ENCODE measurements at places on chromosomes 2 and 18.
A peak's percentile ranks its signal among the peaks of the same experiment; 100 is the strongest.

- DNase-seq, result peak; percentile 18
Measured at GRCh38 chr2:197707316-197708213, 2.4 kb downstream of the MARS2 start.

- no peak for DNase-seq
Measured at GRCh38 chr18:47284721-47285395, 33.4 kb upstream of the SKOR2 start.

DNA sequence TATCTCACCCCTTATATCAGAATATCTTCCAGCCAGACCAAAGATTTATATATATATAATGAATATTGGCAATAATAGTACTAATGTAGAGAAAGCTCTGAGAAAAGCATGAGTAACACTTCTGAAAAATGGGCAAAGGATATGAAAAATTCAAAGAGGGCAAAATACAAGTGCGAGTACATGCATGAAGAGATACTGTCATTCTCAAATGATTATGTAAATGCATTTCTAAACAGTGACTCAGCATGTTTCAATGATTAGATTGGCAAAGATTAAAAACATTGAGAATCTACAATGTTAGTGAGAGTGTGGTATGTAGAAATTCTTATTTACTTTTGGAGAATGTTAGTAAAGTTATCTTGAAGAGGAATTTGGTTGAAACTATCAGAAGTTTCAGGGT is 118.3 kb upstream of the NEDD4L start:
- DNase-seq, result no peak

DNA sequence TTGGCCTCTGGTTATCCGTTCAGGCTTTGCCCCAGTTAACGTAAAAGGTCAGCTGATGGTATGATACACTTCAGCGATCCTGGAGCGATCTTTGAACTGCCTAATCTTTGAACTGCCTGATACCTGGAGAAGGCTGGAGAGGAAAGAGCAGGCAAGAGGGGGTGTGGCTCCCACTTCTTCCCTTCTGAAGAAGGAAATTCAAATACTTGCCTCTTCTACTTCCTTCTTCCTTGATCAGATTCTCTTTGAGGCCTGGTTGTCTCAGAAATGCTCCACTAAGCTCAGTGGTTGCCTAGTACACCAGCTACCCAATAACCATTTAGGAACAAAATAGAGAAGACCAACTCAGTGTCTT is 619 bp downstream of the GALM start:
- DNase-seq, result no peak

- no peak for DNase-seq
Measured at GRCh38 chr2:150127346-150127990, 360.0 kb downstream of the RND3 start.

- no peak for DNase-seq
Measured at GRCh38 chr2:230668184-230668938, 44.3 kb upstream of the CAB39 start.

- DNase-seq, result no peak
Measured at GRCh38 chr2:46696966-46697829, 217.8 kb downstream of the TMEM247 start.

DNA sequence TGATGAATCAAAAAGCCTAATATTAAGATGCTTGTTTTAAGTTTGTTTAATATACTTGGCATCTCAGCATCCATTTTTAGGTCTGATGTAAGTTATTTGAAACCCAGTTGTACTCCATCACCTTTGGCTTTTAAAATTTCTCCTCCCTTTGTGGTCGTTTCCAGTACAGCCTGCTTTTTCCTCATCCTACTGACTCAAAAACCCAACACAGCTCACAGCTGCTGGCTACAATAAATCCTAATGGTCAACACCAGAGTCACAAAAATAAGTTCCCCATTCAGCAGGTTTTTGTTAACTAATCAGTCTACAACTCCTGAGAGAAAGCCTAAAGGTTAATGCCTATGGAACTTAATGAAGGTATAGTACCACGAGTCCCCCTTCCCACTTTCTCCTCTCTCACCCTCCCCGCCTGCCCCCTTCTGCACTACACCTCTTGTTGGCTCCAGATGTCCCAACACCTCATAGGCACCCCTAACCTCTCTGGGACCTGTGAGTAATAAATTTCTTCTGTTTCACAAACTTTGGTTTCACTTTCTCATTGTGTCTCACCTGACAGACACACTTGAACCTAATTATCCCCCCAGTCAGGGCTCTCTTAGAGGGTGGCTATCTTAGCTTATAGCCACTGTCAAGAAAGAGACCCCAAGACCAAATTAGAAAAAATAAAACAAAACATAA is 148.6 kb downstream of the GALNT1 start:
- DNase-seq, result no peak

DNA sequence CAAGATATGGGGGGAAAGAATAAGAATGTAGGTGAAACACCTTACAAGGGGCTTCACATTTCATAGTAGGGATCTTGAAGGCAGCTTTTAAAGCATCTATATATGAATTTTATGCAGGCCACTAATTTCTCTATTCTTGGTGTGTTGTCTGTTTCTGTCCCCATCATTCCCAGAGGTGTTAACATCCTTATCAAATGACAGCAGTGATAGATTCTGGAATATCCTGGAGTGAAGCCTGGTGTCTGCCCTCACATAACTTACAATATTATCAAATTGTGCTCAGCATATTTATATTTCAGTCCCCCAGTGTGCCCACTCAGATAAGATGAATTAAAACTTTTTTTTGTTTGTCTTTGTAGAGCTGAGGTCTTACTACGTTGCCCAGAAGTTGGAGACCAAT is 486.2 kb downstream of the EPHA4 start:
- DNase-seq, result no peak

DNA sequence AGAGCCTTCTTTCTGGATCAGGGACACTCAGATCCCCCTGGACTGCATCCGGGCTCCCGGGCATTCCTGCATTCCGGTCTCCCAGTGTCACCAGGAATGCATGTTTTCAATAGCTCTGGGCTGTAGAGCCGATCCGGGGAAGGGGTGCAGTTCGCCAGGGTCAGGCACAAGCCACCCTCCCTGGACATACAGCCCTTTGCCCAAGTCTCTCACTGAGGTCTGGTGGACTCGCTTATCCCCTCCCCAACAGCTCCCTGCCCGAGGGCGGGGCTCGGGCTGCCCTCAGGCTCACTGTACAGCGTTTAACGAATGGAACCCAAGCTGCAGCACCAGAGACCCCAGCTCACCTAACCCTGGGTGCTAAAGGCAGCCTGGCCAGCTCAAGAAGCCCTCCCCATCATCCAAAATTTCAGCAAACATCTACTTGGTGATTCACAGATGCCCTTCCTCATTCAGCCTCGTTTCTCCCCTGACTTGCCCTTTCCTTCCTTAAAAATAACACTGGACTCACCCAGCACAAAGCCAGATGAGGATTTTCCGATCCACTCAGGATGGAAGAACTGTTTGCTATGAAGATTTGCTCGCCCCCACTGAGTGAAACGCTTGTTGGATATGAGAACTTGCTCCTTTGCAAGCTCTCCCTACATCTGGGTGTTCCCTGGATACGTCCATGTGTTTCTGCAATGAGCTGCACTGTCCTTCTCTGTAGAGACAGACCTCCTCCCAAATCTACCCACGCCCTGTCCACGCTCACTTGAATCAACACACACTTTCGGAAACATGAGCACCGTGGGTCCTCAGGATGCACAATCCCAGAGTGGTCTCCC is 58.1 kb downstream of the PXDN start:
- peak; percentile 66 for DNase-seq

DNA sequence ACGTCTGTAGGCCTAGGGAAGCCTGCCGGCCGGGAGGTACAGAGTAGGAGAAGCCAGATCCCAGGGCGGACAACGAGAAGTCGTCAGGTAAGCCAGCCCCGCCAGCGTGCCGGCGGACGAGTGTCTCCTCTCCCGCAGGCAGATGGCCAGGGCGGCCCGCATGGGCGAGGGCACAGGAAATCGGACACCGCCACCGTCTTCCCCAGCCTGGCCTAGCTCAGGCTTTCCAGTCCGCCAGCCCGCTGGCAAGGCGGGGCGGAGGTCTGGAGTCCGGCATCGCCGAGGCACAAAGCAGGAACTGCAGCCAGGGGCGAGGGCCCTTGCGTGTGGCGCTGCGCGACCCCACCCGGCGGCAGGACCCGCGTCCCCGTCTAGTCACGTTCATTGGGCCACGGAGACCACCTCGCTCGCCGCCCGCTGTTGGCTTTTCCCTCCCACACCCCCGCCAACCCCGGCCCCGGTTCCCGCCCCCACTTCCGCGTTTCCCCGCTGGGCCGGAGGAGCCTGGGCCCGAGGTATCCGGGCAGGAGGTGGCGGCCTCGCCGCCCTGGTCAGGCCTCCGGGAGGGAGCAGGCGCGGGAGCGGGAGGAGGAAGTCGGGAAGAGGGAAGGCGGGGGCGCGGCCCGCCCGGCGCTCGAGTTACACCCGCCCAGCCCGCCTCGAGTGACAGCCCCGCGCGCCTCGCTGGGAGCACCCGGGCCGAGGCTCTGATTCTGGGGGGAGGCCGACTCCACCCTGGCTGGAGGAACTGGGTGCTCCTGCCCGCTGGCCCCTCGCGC is at the start of gene GPD2:
Gene GPD2, plus strand, starts transcription at position 662 of the 779 bp plus-strand sequence. CDS start 39,727 bp downstream, outside the sequence.
- peak; percentile 67 for DNase-seq

DNA sequence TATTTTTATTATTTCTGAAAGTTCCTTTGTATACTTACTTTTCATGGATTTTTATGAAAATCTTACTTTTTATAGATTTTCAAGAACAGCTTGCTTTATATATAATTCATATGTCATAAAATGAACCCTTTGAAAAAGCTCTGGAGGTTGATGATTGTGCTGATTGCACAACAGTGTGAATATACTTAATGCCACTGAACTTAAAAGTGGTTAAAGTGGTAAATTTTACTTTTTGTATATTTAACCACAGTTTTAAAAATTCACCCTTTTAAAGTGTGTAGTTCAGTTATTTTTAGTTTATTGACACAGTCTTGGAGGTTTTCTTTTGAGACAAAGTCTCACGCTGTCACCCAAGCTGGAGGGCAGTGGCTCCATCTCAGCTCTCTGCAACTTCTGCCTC is 8.4 kb downstream of the SANBR start:
- no peak for DNase-seq

DNA sequence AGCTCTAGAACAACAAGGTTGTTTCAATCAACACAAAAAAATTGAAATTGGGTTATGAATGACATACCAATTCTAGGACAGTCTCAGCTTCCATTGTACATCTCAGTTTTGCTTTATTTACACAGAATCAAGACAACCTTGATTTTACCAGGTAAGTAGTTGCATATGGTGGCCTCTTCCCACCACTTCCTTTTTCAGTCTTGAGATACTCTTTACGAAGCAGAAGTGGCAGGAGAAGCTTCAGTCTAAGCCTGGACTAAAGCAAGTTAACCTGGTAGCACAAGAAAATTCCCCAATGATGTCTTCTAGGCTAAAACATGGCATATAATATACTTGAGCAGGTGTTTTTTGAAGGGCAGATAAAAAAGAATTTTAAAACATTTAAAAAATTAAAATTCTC is 10.7 kb upstream of the FAM136A start:
- DNase-seq, result no peak

DNA sequence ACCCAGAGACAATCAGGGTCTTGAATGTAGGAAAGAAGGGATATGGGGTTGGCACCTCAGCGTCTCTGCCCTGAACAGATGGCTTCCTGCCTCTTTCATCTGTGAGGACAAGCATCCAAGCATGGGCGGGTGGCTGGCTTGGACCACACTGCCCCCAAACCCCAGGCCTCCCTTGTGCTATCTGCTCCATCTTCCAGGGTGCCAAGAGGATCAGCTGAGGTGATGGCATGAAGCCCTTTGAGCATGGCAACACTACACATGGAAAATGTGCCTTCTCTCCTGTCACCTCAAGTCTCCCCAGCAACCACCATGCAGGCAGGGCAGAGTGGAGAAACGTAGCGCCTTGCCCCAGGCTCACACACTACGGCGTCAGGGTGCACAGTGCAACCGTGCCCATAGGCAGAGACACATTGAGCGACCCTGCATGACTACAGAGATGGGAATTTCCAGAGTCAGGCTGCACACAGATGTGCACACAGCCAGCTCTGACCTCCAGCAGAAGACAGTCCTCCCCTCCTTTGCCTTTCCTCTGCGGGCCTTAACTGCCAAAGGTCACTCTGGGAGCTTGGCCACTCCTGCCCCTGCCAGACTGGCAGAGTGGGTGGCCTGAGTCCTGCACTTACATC is 1.5 kb downstream of the KCNIP3 start:
- no peak for DNase-seq

Measured in SHP77 (cell line).